ENCODE measurements at places on chromosomes 16 and 17.

DNA sequence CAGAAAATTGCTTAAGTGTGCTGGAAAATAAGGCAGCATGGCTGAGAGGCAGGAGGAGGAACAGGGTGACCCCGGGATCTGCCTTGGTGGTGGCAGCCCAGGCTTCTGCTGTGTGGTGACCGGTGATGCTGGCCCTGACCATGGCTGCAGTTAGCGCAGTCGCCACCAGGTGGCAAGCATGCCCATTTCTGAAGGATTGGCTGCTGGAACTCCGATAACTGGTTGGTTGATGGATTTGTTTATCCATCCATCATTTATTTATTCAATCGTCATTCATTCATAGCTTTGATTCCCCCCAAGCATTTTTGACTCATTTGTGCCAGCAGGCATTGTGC lies 29.1 kb upstream of the ITGA3 start:
- peaks cover 6% of the 10 kb centered on the region for H3K4me1 ChIP-seq
- H3K4me3 ChIP-seq, result peak overlapping the region; percentile 52
- no peaks in the 10 kb centered on the region for H3K27me3 ChIP-seq
- H3K27ac ChIP-seq, result no peak overlapping the region
- no peaks in the 10 kb centered on the region for H3K36me3 ChIP-seq

DNA sequence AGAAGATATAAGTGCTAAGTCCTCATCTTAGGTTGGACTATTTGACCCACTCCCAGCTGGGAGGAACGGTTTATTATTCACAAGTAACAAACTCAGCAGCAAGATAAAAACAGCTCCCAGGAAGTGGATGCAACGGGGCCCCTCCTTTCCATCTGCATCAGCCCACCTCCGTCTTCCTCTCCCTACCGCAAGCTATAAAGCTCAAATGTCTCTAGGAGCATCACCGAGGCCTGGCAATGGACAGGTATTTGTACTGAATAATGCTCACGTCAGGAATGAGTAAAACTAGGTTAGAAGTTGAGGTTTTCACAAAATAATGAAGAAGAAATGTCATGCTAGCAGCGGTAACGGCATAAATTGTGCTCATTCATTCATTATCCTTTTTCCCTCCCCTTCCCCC lies 408.7 kb upstream of the PSMD7 start:
- H3K4me1 ChIP-seq, result no peaks in the 10 kb centered on the region
- H3K4me3 ChIP-seq, result no peak overlapping the region
- no peaks in the 10 kb centered on the region for H3K27me3 ChIP-seq
- no peaks in the 10 kb centered on the region for H3K36me3 ChIP-seq

DNA sequence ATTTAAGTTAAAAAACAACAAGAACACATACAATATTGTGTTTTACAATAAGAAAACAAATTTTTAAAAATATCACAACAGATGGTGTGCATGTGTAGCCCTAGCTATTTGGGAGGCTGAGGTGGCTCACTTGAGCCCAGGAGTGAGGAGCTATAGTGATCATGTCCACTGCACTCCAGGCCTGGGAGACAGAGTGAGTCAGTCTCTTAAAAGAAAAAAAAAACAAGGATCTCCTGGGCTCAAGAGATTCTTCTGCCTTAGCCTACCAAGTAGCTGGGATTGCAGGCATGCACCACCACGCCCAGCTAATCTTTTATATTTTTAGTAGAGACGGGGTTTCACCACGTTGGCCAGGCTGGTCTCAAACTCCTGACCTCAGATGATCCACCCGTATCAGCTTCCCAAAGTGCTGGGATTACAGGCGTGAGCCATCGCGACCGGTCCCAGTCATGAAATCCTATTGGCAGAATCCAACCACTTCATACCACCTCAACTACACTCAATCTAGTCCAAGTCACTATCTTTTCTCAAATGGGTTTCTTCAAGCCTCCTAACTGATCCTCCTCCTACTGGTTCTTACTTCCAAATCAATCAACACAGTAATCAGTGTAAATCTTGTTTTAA lies 55.0 kb downstream of the STH start:
- no peaks in the 10 kb centered on the region for H3K27me3 ChIP-seq
- H3K4me1 ChIP-seq, result no peaks in the 10 kb centered on the region
- no peak overlapping the region for H3K27ac ChIP-seq
- H3K36me3 ChIP-seq, result peaks cover 4% of the 10 kb centered on the region

GRCh38 chr17:28384281-28385036 lies 13.0 kb downstream of the SARM1 start:
- no peaks in the 10 kb centered on the region for H3K27me3 ChIP-seq
- H3K4me3 ChIP-seq, result peak overlapping the region; percentile 64
- no peak overlapping the region for H3K27ac ChIP-seq
- no peaks in the 10 kb centered on the region for H3K36me3 ChIP-seq
- DNase-seq, result peak; percentile 35
- no peaks in the 10 kb centered on the region for H3K4me1 ChIP-seq

- no peak overlapping the region for H3K4me3 ChIP-seq
- no peak for DNase-seq
- peak overlapping the region; percentile 51 for H3K27ac ChIP-seq
Measured at GRCh38 chr17:47605011-47605410, 44.7 kb upstream of the KPNB1 start.

DNA sequence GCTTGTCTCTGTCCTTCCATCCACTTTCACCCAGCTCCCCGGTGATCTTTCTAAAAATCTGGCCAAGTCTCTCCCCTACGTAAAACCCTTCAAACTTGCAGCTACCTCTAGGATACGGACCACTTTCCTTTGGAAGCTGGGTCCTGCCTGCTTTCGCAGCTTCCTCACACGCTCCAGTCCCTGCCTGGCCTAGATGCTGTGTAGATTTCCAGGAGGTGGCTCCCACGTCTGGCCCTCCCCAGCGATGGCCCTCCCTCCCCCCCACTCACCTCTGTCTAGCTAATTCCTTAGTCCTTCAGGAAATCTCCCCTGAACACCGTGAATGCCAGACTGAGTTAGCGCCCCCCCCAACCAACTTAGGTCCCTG lies 579 bp upstream of the LRRC59 start:
- H3K4me1 ChIP-seq, result peaks cover 20% of the 10 kb centered on the region
- no peak overlapping the region for H3K27ac ChIP-seq
- H3K4me3 ChIP-seq, result peak overlapping the region; percentile 98
- peaks cover 14% of the 10 kb centered on the region for H3K36me3 ChIP-seq
- no peaks in the 10 kb centered on the region for H3K27me3 ChIP-seq

All from MM.1S (cell line).